ENCODE measurements at places on chromosomes 2 and 18.

GRCh38 chr2:182372661-182373060 lies 54.2 kb downstream of the PDE1A start:
- no peak for DNase-seq

GRCh38 chr2:174009488-174010223 lies 44.5 kb upstream of the SP3 start:
- no peak for DNase-seq

DNA sequence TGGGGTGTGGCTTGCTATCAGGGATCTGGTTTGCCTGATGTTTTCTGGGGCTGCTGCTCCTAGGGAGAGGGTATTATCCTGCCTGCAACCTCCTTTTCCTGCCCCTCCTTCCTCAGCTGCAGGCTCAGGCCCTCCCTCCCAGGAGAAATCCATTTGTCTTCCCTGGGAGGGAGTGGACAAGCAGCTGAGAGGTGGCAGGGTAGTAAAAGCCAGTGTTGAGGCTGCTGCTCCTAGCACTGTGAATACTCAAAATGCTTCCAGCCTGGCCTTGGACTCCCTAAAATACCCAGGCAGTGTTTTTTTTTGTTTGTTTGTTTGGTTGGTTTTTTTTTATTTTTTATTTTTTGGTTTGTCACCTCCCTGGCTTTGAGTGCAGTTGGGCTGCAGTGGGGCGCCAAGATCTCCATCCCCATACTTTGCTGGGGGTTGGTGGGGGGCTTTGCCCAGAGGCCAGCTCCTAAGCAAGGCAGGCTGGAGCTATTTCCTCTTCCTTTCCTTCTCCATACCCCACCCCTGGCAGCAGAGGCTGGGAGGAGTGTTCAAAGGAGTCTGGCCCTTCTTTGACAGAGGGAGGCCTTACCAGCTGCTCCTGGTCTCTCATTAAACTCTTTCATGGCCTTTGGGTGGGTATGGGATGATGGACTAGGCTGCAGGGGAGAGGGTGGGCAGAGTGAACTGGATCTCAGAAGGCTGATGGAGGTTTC lies 13.6 kb downstream of the HOXD3 start:
- DNase-seq, result no peak

- DNase-seq, result peak; percentile 68
Observed at GRCh38 chr2:42493468-42494354, at the start of gene KCNG3. KCNG3 (minus strand) TSS chr2:42493982; CDS start chr2:42493501, 481 bp downstream.

GRCh38 chr18:69469444-69469919 lies 68.8 kb downstream of the DOK6 start:
- no peak for DNase-seq

DNA sequence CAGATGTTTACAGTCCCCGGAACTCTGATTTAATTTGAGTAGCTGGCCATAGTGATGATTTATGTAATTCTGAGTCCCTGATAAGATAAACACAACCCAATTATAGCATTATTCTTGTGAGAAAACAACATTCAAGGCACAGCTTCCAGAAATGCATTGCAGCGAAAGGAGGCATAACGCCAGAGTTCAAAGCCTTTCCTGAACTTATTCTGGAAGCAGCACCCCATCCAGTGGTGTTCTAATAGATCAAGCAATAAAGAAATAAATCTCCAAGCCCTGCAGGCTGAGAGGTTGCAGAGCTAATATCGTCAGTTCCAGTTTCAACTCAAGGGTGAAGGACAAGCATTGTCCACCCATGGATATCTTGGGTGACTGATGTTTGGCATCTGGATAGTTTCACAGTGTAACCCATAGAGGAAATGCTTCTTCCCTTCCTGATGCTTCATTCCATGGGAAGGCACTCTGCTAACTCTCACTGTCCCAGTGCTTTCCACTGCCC lies 18.8 kb downstream of the CDH2 start:
- DNase-seq, result no peak

GRCh38 chr2:171894612-171894947 lies 536 bp upstream of the SLC25A12 start:
- DNase-seq, result no peak

DNA sequence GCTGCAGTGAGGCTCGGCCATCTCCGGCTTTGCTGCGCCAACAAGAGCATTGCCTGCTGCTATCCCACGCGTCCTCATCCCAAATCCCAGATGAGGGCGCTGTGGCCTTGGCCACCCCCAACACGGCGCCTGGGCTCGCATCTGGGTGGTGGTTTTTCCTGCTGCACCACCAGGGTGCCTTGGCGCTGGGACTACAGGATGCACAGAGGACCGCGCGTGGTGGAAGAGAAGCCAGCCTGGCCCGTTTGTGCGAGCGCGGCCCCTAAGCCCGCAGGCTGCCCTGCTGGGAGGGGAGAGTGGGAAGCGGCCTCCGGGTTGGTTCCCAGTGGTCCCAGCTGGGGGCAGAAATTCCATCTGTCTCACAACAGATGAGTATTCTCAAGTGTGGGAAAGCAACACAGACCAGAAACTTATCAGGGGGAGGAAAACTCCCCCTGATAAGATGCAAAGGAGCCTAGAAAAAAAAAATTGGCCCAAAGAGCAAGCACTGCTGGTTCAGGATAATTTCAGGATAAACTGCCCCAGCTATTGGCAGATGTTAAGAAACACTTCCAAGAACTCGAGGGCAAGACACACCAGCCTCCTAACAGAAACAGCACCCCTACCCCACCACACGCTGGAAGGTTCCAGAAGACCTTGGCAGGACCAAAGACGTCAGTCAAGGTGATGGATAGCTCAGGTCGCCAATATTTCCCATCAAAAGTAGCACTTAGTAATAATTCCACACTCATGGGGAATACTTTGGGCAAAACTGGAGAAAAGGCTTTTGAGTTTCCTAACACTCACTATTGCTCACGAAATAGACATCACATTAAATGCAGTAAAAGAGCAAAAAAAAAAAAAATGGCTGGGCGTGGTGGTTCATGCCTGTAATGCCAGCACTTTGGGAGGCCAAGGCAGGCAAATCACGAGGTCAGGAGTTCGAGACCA lies 152.1 kb downstream of the PXDN start:
- no peak for DNase-seq

GRCh38 chr2:238864207-238865014 lies 16.5 kb downstream of the TWIST2 start:
- DNase-seq, result no peak

DNA sequence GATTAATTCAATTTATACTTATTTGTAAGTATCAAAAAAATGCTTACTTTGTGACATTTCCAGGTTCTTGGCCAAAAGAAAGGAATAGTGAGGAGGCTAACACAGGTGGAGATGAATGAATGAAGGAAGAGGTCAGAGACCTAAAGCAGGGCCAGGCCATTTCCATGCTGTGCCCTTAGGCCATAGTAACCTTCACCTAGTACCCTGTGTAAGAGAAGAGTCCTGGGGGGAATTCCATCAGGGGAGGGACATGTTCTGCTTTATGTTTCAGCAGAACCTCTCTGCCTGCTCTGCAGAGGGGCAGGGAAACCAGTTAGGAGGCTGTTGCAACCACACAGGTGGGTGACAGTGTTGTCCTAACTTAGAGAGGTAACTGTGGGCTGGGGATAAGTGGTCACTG lies 204.2 kb upstream of the CDH20 start:
- DNase-seq, result no peak

GRCh38 chr2:126811101-126811500 lies 87.6 kb upstream of the TEX51 start:
- DNase-seq, result no peak

DNA sequence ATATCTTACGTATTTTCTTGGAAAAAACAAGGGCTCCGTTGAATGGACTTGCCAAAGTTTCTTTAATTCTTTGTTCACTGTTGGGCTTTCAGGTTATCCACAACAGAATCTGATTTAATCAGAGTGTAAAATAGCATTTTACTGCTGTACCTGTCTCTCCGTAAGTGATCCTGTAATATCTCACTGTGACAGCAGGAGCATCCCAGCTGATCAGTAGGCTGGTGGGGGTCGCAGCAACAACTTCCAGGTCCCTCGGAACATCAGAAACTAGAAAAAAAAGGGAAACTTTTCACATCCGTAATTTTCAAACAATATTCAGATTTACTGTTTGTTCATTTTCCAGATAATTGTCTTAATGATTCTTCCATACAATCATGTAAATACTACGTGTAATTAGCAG lies 51.2 kb downstream of the FN1 start:
- no peak for DNase-seq

DNA sequence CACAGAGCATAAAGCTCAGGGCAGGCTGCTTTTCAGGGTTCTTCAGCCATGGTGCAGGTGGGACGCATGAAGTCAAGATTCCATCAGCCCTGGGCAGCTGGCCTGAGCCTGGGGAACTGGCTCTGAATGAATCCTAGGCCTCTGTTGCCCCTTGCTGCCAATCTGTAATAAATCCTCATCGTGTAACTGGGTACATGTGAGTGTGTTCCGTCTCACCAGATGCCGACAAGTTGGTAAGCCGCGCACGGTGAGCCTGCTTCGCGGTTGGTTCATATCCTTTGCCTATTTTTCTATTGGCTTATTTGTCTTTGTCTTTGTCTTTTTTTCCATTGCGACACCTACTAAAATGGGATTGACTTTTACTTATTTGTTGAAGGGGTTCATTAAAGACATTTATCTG lies 27.7 kb downstream of the B3GNT7 start:
- no peak for DNase-seq

- DNase-seq, result no peak
Observed at GRCh38 chr2:216151313-216152025, 42.3 kb downstream of the XRCC5 start.

DNA sequence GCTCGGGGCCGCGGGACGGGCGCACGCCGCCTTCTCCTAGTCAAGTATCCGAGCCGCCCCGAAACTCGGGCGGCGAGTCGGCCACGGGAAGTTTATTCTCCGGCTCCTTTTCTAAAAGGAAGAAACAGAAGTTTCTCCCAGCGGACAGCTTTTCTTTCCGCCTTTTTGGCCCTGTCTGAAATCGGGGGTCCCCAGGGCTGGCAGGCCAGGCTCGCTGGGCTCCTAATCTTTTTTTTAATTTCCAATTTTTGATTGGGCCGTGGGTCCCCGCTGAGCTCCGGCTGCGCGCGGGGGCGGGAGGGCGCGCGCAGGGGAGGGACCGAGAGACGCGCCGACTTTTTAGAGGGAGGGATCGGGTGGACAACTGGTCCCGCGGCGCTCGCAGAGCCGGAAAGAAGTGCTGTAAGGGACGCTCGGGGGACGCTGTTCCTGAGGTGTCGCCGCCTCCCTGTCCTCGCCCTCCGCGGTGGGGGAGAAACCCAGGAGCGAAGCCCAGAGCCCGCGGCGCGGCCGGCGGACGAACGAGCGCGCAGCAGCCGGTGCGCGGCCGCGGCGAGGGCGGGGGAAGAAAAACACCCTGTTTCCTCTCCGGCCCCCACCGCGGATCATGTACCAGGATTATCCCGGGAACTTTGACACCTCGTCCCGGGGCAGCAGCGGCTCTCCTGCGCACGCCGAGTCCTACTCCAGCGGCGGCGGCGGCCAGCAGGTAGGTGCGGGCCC lies 617 bp downstream of the FOSL2 start:
- peak; percentile 66 for DNase-seq

GRCh38 chr2:164127971-164128527 lies 392.2 kb upstream of the FIGN start:
- DNase-seq, result no peak

DNA sequence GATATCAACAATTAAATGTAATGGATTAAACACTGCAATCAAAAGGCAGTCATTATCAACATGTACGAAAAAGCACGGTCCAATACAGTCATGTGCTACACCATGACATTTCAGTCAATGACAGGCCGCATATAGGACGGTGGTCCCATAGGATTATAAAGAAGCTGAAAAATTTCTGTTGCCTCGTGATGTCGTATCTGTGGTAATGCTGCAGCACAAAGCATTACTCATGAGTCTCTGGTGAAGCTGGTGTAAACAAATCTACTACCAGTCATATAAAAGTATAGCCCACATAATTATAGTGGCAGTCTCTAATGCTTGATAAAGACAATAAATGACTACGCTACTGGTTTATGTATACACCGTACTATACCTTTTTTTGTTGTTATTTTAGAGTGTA lies 58.4 kb downstream of the RABL2A start:
- no peak for DNase-seq

- DNase-seq, result no peak
Observed at GRCh38 chr2:214126135-214126534, 284.7 kb upstream of the VWC2L start.

DNA sequence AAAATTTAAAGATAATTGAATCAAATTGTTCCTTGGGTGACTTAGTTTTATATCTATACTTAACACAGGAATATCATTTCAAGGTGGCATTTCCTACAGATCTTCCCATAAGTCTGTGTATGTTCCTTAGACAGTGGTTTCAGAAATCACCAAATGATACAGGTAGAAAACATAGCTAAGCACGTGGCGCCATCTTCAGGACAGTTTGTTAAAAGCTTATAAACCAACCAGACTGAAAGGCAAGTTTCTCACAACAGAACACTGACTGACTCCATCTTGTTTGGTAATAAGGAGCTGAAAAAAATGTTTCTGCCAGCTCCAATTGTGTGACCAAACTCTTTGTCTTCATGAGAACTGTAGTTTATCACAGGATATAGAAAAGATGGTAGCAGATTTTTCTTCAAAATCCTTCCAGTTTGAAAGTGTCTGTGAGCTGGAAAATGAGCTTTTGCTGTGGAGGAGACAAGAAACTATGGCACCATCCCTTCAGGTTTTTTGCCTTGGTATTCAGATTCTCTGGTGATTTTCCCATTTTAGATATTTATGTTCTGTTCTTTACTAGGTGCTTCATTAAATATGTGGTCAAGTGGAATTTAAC lies 34.8 kb upstream of the NEUROD1 start:
- peak; percentile 63 for DNase-seq

- DNase-seq, result no peak
Observed at GRCh38 chr2:232276733-232277313, 101.7 kb upstream of the ALPP start.

DNA sequence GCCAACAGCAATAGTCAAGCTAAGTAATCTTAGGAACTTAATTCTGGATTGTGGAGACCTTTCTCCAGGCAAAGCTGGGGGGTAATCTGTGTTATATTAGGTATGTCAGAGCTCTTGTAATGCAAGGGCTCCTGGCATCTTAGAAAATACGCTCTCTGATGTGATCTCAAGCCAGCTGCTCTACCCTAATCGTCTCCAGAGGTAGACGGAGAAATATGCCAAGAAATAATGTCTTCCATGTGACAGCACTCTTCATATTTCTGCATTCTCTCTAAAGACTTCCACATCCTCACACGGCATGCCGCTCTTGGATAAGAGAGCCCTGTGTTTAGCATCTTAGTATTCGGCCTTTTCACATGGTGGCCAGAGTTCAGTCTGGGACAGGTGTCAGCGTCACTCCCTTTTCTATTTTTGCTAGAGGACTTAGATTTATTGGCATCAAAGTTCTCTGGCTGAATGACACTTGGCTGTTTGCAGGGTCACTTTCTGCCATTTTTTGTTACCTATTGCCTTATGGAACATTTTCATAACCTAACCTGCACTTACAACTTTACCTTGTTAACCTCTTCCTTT lies 25.2 kb downstream of the CAPN13 start:
- DNase-seq, result no peak

GRCh38 chr18:70553936-70554260 lies 265.1 kb downstream of the SOCS6 start:
- no peak for DNase-seq

DNA sequence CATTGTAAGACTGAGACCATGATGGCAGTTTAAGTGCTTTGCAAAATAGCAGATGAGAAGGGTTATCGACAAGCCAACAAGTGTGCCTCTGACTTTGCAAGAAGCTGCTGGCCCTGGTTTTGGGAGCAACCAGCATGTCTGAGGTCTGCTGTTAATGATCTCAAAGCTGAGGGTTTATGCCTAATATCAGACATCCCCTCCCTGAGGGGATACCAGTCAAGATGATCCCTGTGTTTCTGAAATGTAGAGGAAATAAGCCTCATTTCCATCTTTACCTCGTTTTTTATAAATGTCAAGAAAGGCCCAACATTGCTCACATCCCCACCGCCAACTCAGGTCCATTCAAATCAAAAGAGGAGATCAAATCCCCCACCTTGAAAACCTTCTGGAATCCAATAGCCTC lies 120.6 kb downstream of the MYCN start:
- DNase-seq, result no peak
